ENCODE measurements at places on chromosomes 7 and 10. TPM values are rescaled to one million over a fixed set of nuclear protein-coding genes. Genes with fewer than 3 reads are reported as not detected.

The AGAP9 gene
- polyA plus RNA-seq, result 19.1 TPM

The SEMA3E gene
- 1.8 TPM for polyA plus RNA-seq

The SEC61A2 gene
- 12.3 TPM for polyA plus RNA-seq

The EEPD1 gene
- polyA plus RNA-seq, result 16.9 TPM

The MACC1 gene
- polyA plus RNA-seq, result 0.84 TPM

The ZNF239 gene
- 3.2 TPM for polyA plus RNA-seq

The HMX2 gene
- polyA plus RNA-seq, result 0.25 TPM

The UROS gene
- polyA plus RNA-seq, result 31.0 TPM

The GSTO2 gene
- 16.1 TPM for polyA plus RNA-seq

The CYP2C9 gene
- polyA plus RNA-seq, result 0.55 TPM

The PLAC9 gene
- polyA plus RNA-seq, result 7.9 TPM

The CHAT gene
- not detected for polyA plus RNA-seq

All from thymus (tissue), 14 donors.